Stimulated activated CD4-positive, alpha-beta T cell treated with anti-CD3 and anti-CD28 coated beads, Interleukin-12 subunit alpha, Interleukin-12 subunit beta, amount 100 ng/mL, for 48 hours (primary cell): ENCODE measurements at places on chromosomes 1 and 21.
A peak's percentile ranks its signal among the peaks of the same experiment; 100 is the strongest.

- DNase-seq, result no peak
These were observed 2.7 kb downstream of the RPRD2 start for GRCh38 chr1:150366416-150367296.

- no peak for DNase-seq
These were observed 38.0 kb downstream of the SAMD13 start for GRCh38 chr1:84339503-84339902.

DNA sequence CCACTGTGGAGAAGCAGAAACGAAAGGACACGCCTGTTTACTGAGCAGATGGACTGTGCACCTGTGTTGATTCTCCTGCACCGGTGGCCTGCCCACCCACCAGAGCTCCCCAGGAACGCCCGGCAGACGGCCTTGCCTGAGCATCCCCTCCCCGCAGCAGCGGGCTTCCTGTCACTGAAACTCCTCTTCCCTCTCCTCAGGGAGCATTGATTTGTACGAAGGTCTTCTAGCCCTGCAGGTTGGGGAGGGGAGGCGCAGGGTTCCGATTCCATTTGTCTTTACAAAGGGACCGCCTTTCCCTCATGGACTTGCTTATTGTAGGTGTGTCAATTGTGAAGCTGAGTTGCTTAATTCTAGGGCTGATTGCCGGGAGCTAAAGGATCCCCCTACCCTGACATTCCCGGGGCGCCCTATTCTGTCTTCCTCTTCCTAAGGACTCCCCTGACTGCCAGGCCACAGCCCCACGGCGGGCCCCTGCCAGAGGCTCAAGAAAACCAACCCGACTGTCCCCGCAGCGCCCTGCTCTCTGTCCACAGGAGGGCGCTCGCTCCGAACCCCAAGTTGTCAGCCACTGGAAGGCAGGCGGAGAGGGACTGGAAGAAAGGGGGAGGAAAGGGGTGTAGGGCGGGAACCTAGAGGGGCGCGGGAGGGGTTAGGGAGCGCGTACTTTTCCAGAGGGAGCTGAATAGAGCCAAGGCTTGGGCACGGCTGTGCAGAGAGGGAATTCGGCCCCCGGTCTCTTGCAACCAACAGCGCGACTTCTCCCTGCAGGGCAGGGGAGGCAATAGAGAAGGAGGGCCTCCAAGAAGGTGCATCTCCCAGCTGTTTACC lies 2.8 kb downstream of the S100A6 start:
- DNase-seq, result peak; percentile 71

DNA sequence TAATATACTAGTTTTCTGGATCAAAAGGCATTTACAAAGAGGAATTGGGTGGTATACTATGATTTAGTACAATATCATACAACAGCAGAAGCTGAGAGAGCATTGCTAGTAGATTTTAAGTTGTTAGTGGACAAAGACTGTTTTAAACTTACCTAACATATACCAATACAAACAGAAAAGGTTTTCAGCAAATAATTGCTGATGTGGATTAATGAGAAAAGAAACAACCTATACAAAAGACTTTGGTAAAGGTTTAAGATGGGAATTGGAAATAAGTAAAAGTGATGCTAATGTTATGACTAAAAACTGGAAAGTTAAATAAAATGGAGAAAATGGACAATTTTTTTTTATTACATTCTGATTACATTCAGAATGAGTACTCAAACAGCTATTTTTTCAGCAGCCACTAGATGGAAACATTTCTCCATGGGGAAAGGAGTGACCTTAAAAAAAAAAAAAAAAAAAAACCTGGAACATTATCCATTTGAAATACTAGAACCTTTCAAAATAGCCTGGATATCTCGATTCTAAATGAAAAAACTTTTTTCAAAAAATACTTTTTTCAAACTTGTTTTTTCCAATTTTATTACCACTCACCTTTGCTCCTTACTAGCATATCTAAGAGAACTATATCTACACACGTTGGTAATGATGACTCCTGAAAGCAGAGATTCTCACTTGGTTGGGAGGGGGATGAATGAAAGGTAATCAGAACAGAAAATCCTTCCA lies 55.4 kb downstream of the EPRS1 start:
- no peak for DNase-seq

GRCh38 chr1:154970631-154971340 lies at the start of gene SHC1:
SHC1 (minus strand) TSS chr1:154970747; CDS start chr1:154970526, 221 bp downstream.
- no peak for DNase-seq

DNA sequence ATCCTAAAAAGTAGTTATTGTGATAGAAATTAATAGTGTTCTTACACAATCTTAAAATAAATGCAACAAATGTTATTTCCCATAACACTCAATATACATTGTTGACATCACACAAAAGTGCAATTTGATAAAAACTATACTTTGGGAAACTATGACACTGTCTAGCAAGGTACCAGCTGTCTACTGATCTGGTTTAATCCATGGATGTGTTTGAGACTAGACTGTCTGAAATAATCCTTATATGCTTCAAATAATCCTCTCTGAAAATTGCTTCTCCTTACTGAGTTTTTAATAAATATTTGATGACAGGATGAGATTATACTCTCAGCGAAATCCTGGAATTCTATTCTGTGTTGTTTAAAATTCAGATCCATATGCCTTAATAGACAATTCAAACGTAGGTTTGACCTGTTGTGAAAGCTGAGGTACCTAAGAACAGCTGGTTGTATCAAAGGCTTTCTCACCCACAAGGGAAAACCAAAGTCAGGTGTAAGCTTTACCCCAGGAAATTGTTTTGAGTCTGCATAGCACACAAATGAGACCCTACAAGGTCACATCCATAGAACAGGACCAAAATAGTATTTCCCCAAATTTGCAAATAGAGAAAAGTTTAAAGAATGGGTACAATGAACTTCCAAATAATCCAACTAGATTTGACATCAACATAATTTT lies 8.8 kb upstream of the GFI1 start:
- no peak for DNase-seq

DNA sequence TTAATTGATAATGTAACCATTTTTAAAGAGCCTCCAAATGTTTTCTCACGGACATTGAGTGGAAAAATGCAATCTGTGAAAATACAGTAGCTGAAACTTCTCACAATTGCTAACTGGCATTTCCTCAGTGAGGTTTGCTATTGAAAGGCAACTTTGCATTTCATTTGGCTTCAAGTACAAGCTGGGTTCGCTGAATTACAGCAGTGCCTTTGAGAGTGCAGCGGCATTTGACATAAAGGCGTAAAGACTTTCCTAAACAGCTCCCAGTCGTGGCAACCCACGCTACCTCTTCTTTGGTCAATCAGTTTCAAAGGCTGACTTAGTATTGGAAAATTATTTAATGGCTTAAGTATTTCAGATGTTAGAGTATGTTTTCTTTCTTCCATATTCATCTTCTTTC lies 39.3 kb upstream of the ZBTB18 start:
- no peak for DNase-seq

DNA sequence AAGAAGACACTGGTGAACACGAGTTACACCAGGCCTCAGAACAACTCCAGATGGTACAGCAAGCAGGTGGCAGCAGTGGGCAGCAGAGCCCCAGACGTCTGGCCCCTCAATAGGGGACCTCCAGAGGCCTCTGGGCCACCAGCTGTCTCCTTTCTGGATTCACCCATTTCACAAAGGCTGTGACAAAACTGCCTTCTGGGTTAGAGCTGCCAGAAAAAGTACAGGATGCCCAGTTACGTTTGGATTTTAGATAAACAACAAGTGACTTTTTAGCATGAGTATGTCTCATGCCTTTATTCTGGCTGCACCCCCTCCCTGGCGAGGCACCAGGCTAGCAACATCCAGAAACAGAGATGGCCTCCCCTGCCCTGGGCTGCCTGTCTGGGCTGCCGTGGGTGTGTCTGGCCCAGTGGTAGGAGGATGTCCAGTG lies 30.1 kb downstream of the ITPKB start:
- DNase-seq, result no peak

GRCh38 chr1:49630156-49630555 lies 393.6 kb downstream of the AGBL4 start:
- DNase-seq, result no peak

DNA sequence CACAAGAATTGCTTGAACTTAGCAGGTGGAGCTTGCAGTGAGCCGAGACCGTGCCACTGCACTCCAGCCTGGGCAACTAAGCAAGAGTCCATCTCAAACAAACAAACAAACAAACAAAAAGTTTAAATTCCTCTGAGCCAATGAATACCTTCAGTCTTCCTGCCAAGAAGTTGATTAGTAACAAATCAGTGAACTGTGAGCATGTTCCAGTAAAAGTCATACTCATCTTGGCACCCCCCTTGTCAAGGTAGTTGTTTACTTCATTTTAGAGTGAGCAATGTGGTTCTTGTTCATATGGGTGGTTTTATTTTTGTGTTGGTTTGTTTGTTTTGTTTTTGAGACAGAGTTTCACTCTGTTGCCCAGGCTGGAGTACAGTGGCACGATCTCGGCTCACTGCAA lies 18.0 kb upstream of the SLC2A7 start:
- no peak for DNase-seq

DNA sequence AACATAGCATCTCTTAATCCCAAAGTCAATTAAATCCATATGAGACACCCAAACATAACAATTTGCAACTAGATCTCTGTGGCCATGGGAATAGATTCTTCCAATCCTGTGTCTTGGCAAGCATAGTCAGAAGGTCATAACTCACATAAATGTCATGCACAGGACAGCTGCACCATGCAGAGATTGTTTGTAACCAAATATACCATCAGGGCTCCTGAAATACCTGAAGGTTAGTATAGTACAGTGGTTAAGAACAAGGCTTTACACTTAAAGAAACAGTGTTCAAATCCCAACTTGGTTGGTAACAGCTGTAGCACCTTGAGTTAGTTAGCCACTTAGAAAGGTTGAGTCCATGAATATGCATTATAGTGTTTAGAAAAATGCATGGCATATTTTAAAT lies 82.6 kb upstream of the CCDC190 start:
- no peak for DNase-seq

- DNase-seq, result no peak
These were observed 109.0 kb downstream of the SDCCAG8 start for GRCh38 chr1:243364866-243365265.

DNA sequence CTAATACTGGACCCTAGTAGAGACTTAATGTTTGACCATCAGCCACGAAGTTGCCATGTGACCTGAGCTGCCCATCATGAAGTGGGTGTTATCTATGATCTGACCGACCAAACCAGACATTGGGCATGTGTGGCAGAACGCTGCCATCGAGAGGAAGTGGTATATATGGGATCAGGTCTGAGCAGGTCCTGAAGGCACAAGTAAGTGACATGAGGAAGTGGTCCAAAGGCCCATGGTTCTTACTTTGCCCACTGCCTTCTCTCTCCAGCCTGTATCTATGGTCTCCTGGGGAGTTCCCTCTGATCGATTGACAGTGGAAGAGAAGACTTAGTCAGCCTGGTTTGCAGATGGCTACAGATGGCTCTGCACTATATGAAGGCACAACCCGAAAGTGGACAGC lies 7.9 kb downstream of the SPSB1 start:
- DNase-seq, result no peak

- no peak for DNase-seq
These were observed 21.3 kb downstream of the SLC44A5 start for GRCh38 chr1:75589637-75590036.

DNA sequence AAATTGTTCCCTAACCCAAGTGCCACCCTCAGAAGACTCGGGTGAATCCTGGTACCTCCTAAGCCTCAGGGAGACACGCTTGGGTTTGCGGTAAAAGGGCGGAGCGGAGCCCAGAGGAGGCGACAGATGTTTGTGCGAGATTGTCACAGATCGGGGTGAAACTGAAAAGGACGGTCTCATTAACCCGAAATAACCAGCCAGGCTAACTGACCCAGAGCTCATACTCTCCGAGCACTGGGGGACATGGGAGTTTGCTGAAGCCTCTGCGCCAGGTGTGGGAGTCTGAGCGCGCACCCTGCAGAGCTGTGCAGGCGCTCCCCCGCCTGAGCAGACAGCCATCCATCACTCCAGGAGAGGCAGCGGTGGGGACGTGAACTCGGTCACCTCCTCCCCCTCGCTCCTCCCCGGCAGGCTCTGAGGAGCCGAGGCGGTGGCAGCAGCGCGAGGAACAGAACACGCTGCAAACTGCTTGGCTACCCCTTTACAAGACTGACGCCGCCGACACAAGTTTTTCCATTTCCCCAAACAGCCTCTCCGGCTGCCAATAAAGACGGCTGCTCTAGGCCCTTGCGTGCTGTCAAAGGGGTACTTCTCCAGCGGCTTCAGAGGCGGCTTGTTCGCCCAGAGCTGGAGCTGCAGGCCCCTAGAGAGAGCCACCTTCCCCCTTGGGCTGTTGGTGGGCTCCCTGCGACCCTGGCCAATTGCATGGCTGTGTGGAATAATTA lies 43.5 kb downstream of the RRAGC start:
- DNase-seq, result no peak

- no peak for DNase-seq
These were observed 132.2 kb downstream of the PSMG1 start for GRCh38 chr21:39050841-39051587.

GRCh38 chr1:182889997-182890396 lies 50.9 kb downstream of the DHX9 start:
- DNase-seq, result no peak
